HFFc6 (cell line): ENCODE measurements at places on chromosomes 11 and 22. TPM values are rescaled to one million over a fixed set of nuclear protein-coding genes. Genes with fewer than 3 reads are reported as not detected.

DNA sequence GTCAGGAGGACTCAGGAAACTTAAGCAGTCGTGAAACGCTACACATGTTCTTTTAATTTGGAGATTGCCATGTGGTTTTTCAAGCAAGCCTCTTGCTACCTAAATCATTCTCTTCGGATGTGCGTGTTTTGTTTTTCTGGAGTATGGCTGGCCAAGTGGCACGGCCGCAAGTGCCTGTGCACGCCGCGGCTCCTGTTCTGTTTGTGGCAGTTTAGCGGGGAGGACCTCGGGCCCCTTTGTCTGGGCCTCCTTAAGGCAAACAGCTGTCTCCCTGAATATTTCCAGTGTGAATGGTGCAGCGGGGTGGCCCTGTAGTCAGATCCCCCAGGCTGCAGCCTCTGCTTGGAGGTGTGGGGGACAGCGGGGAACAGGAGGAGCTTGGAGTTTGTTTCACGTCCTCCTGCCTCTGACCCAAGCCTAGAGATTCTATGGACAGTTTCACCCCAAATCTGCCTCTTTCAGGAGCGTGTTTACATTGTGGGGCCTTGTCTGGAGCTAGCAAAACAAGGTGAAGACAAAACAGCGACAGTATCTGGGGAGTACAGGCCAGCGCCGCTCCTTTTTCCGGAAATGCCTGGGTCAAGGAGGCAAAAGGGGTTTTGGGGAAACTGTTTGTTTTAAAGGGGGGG is 1.3 kb downstream of the LRP5 start:
- H3K4me3 ChIP-seq, result peak overlapping the region; percentile 76
- no peaks in the 10 kb centered on the region; the same call in 1 of the 2 replicates for H3K4me1 ChIP-seq
- peaks cover 18% of the 10 kb centered on the region for H3K27me3 ChIP-seq
- no peak overlapping the region; the same call in 1 of the 2 replicates for H3K27ac ChIP-seq
- H3K36me3 ChIP-seq, result no peaks in the 10 kb centered on the region

DNA sequence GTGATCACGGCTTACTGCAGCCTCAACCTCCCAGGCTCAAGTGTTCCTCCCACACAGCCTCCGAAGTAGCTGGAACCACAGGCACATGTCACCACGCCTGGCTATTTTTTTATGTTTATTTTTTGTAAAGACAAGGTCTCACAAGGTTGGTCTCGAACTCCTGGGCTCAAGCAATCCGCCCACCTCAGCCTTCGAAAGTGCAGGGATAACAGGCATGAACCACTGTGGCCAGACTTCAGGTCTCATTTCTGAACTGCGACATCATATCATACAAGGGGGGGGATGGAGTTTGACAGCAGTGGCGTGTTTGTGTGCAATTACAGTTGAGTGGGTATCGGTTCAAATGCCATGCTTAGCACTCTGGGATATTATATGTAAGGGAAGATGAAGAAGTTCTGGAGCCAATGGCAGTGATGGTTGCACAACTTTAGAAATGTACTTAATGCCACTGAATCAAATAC is 6.9 kb downstream of the NAALADL1 start:
- no peak overlapping the region for H3K4me3 ChIP-seq
- no peak for DNase-seq
- H3K27ac ChIP-seq, result no peak overlapping the region

The ADM gene
- total RNA-seq, result 208 to 319 TPM (median 218 TPM) in 3 replicates

The MAPK11 gene
- 6.0 to 9.7 TPM (median 7.2 TPM) in 3 replicates for total RNA-seq

The OR52N1 gene
- not detected in 3 replicates for total RNA-seq
